CD4-positive, alpha-beta T cell treated with Interleukin-4 for 1 hour (primary cell): ENCODE measurements at places on chromosomes 3 and 15.

GRCh38 chr3:160953686-160954085 is 151.5 kb downstream of the B3GALNT1 start:
- no peak for DNase-seq

DNA sequence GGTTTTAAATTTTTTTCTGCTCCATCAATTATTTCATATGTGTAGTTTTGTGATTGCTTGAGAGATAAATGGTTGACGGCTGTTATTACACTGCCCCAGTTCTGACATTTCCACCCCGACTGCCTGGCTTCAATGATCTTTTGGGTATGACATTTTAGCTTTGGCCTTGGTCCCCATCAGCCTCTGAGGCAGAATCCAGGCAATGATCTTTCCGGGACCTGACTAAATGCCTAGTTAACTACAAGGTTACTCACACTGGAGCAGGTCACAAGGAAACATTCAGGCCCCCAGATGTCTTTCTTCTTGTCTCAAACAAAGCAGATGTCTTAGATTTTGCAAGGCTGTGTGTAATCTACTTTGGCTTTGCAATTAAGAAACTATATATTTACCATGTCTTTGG is 61.1 kb upstream of the TMCO5A start:
- DNase-seq: no peak

- no peak for DNase-seq
Observed at GRCh38 chr3:149615731-149616221, 42.0 kb downstream of the WWTR1 start.

- DNase-seq: no peak
Observed at GRCh38 chr15:74807282-74807681, 5.4 kb upstream of the LMAN1L start.

DNA sequence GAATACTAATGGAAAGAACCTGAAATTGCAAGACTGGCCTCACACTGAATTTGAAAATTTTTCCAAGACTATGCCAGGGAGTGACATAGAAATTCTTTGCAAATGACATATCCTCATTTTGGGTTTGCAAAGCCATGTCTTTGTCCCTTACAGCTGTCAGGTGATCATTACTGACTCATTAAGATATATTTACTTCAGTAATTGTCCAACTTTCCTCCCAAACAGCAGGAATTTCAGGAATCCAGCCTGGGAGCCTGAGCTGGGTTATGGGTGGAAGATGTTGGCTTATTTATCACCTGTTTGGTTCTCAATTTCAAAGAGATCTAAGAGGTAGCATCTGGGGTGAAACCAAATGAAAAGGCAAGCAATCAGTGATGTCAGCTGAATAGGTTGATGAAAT is 111.6 kb upstream of the ACP3 start:
- DNase-seq: no peak
